ENCODE measurements at places on chromosomes 7 and 10.

DNA sequence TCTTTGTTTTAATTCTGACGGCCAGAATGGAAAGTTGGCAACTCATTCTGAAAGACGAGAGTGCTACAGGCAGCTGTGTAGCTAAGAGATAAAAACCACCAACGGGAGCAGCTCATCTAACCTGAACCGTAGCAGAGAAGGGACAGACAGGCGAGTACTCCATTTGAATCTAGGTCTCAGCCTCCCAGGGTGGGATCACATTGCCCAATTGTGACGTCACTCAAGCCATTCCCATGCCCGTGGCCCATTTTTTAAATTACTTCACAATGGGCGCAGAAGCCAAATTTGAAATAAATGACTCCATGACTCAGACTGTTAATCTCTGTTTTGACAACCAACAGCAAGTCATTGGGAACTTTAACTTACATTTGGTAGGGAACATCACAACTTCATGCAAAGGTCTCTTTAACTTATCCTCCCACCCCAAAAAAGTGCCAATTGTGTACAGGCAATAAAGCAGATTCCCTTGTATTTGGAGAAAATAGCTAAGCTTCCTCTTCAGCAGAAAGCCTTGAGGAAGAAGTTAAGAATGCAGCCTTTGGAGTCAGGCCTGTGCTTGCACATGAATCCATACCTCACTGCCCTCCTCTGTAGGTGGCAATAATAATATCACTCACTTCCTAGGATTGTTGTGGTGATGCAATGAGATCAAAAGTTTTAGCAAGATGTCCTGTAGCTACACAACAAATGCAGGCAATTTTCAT is 93.2 kb upstream of the KIF5B start:
- no peak for DNase-seq

DNA sequence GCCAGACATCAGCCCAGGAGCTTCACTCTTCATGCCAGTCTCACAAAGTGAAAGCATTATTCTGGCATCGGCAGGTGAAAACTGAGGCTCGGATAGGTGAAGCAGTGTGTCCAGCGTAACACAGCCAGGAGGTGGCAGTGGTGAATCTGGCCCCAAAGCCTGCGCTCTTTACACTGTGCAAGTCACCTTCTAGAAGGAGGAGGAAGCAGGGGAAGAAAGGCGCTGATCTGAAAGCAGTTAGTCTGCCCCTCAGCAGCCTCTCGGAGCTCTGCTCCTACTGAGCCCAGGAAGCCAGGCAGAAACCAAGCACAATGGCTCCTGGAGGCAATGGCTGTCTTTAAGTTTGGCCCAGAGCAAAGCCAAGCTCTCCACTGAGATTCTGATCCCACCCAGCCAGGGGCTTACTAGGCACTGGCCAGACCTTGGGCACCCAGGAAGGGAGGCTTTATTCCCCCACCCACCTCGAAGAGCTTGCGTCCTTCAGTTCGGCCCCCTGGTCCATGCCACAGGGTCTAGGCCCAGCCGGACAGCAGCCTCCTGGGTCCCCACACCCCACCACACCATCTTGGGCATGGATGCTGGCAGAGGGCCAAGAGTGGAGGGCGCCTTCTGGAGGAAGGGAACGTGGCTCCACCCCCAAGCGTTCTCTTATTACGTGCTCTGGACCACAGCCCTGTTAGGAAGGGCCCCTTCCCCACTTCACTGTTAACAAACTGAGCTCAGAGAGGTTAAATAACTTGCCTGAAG is 104.5 kb downstream of the GRID1 start:
- no peak for DNase-seq

- no peak for DNase-seq
Measured at GRCh38 chr10:95559471-95559870, 1.7 kb downstream of the SORBS1 start.

DNA sequence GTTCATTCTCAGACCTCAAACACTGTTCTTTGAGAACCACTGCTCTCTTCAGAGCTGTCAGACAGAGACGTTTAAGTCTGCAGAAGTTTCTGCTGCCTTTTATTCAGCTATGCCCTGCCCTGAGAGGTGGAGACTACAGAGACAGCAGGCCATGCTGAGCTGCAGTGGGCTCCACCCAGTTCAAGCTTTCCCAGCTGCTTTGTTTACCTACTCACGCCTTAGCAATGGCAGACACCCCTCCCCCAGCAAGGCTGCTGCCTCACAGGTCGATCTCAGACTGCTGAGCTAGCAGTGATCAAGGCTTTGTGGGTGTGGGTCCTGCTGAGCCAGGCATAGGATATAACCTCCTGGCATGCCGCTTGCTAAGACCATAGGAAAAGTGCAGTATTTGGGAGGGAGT is 80.5 kb upstream of the CYP2C9 start:
- DNase-seq = no peak

GRCh38 chr10:13729586-13730305 is 143.0 kb downstream of the PRPF18 start:
- DNase-seq = no peak

GRCh38 chr7:151838861-151839381 is 38.0 kb downstream of the PRKAG2 start:
- DNase-seq = no peak

DNA sequence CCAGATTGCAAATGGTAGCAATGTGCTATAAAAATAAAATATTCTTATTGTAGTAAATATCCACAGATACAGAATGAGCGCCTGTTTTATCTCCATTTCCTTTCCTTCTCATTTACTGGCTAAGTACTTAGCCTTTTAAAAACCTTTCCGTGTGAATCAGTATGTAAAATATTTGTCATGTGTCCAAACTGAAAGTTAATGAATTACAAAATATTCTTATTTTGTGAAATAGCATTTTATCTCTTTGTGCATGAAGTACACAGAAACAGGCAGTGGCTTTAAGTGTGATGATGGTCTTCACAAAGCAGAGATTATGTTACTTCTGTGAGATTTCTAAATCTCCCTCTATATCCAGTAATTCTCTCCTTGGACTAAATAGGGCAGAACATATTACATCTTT is 56.7 kb upstream of the KIAA1217 start:
- DNase-seq = no peak

DNA sequence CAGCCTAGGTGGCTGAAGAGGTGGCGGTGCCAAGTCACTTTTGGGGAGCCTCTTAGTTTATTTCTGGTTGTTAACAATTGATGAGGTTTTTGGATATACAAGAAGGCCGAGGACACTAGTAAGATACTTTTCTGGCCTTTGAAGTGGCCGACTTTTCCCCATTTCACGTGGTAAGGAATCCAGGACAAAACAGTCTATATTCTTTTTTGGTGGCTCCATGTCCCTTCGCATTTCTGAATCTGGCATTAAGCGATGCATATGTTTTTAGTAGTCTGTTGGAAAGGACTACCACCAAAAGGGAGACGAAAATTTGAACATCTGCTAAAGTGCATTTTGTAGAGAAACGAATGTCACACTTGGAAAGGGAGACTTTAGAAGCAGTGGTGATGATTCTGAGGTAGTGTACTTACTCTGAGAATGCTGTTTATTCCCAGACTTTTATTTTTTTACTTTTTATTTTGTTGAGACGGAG is 1.5 kb downstream of the MLLT10 start:
- no peak for DNase-seq

- DNase-seq = no peak
Measured at GRCh38 chr10:74976565-74976964, 134.9 kb upstream of the SAMD8 start.

DNA sequence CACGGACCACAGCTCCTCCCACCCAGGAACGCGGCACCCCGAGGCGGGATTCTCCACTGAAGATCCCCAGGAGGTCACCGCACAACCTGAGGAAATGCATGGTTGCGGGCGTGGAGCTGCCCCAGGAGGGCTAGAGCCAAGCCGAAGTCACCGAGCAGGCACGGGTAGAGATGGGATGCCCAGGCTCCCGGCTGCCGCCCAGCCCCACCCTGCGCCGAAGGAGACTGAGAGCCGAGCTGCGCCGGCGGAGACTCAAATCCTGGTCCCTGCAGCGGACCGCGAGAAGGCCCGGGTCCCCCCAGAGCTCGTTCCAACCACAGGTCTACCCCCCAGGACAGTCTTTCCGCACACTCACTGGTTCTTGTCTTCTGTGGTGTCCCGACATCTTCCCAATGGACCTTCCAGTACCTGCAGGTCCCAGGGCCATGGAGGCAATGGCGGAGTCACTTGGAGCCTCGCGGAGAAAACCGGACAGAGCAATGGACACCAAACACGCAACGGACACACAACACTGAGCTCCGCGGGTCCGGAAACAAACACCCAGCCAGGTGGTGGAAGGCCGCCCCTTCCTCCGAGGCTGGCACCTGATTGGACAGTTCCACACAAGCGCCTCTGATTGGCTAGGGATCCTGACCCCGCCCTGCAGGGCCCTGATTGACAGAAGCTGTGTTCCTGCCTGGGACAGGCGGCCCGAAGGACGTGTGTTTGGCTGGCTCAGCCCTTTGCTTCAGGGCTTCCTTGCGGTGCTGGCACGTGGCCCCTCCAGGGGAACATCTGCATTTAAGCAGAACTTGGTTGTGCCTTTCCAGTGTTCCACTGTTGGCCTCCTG is 331.9 kb upstream of the NUPR2 start:
- no peak for DNase-seq

GRCh38 chr10:102280397-102281101 is 35.2 kb downstream of the GBF1 start:
- DNase-seq = no peak

- DNase-seq = no peak
Measured at GRCh38 chr7:24756545-24757352, 515 bp downstream of the GSDME start.

DNA sequence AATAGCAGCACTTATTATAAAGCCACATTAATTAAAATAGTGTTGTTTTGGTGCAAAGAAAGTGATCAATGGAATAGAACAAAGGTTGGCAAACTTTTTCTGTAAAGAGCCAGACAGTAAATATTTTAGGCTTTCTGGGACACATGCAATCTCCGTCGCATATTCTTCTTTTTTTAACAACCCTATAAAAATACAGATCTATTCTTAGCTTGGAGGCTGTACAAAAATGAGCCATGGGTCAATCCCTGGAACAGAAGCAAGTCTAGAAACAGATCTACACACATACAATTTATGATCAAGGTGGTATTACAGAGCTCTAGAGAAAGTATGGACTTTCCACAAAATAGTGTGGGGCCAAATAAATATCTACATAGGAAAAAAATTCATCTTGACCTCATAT is 71.8 kb downstream of the ARHGAP21 start:
- no peak for DNase-seq

DNA sequence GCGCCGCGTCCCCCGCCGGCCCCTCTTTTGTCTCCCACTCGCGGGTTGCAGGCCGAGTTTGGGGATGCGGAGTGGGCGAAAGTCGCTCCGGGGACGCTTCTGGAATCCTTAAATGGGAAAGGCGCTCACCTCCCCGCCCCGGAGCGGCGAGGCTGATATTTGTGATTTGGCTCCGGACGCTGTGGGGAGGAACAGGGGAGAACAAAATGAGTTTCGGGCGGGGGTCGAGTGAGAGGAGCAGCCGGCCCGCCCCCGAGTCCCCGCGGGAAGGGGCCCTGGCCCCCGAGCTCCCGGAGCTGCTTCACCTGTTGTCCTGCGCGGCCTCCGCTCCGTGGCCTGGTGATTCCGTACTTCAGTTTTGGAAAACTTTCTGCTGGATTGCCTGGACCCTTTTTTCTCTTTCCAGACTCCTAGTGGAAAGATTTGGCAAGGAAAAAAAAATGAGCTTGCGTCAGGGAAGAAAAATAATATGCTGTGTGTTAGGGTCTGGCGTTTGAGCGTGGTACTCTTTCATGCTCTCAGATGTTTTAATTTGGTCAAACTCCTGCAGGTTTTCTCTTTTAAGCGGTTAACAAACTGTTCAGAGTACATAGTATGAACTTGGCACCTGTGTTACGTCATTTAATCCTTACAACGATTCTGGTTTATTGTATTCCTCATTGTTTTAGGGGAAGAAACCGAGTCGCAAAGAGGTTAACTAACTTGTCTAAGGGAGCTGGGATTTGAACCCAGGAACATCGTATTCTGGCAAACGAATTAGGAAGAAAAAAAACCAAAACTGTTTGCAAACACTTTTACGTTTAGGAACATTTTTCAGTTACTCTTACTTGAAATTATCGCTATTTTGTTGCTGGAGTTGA is 924 bp downstream of the BMPR1A start:
- DNase-seq = no peak

DNA sequence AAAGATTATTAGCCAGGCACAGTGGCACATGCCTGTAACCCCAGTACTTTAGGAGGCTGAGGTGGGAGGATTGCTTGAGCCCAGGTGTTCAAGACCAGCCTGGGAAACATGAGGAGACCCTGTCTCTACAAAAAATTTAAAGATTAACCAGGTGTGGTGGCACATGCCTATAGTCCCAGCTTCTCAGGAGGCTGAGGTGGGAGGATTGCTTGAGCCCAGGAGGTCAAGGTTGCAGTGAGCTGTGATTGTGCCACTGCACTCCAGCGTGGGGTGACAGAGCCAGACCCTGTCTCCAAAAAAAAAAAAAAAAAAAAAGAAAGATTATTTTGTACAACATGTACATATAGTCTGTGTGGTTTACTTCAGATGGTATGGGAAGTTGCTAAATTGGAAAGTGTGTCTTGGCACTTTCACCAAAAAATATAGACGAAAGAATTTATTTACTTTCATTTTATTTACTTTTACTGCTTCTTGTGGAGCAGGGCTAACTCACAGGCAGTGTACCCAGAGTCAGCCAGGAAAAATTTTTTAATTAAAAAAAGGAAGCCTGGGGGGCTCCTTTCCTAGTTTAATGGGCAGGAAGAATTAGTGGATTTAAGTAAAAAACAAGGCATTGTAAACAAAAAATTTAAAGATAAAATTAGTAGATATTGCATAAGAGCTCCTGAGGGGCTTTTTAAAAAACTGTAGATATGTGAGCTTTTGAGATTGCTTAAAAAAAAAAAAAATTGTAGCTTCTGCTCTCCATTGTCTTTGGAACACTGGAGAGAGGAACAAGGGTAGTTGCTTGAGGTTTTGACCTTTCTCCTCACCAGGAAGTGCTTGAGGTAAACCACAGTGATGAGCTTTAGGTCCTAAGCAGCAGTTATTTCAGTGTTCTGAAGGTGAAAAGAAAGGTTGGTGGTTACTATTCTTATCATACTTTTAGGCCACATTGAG is 44.6 kb upstream of the VDAC2 start:
- no peak for DNase-seq

GRCh38 chr7:1667566-1668395 is 2.3 kb upstream of the ELFN1 start:
- no peak for DNase-seq

GRCh38 chr10:71333129-71333887 is 14.2 kb downstream of the SLC29A3 start:
- DNase-seq = no peak

- DNase-seq = no peak
Measured at GRCh38 chr10:130493446-130494145, 357.4 kb downstream of the GLRX3 start.

- DNase-seq = no peak
Measured at GRCh38 chr7:44381494-44382220, 56.3 kb upstream of the CAMK2B start.

- DNase-seq = no peak
Measured at GRCh38 chr7:18900236-18900635, 217.2 kb downstream of the TWIST1 start.

- no peak for DNase-seq
Measured at GRCh38 chr10:21125471-21126228, 228.5 kb upstream of the NEBL start.
